ENCODE measurements at places on chromosomes 11 and 22.

- DNase-seq: no peak
Measured at GRCh38 chr11:81913793-81914192, 819.9 kb downstream of the FAM181B start.

GRCh38 chr22:50220603-50221409 lies 20.0 kb downstream of the SELENOO start:
- no peak for DNase-seq

- DNase-seq: no peak
Measured at GRCh38 chr22:49236541-49237075, 591.1 kb downstream of the BRD1 start.

DNA sequence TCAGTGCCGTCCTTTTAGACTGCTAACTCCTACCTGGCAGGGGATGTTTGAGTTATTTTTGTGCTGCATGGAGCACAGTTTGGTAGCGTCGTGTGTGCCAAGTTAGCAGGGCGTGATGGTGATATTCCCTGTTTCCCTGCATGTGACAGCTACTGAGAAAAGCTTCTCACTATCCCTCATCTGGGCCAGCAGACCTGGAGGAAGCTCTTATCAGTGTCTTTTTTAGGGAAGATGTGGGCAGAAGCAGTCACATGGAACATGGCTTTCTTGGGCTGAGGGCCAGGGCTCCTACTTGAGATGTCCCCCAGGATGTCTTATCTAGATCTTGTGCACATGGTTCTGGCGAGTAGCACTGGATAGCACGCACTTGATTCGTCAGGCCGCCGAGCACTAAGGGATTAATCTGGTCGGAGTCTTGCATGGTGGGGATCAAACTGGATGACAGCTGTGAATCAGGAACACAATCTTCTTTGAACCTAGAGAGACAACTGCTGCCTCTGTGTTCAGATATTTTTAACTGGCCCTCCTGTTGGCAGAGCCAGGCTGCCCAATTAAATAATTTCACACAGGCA lies 33.8 kb downstream of the TECTA start:
- no peak for DNase-seq

- no peak for DNase-seq
Measured at GRCh38 chr11:46229230-46229629, 48.2 kb upstream of the CREB3L1 start.

GRCh38 chr11:44834846-44835245 lies 108.1 kb downstream of the TSPAN18 start:
- DNase-seq: no peak

GRCh38 chr22:19357270-19358105 lies 66.0 kb upstream of the CLTCL1 start:
- DNase-seq: no peak

DNA sequence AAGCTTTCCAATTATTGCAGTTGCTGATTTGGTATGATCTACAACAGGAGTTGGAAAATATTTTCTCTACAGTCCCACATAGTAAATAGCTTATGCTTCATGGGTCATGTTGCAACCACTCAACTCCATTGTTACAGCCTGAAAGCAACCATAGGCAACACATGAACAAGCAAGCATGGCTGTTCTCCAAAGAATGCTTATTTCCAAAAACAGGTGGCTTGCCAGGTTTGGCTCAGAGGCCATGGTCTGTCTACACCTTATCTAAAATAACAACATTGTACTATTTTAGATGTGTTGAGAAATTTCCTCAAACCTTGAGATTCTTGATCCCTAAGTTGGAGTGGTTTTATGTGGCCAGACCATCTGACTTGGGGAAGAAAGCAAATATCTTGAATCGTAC lies 153.9 kb upstream of the MPPED2 start:
- no peak for DNase-seq

DNA sequence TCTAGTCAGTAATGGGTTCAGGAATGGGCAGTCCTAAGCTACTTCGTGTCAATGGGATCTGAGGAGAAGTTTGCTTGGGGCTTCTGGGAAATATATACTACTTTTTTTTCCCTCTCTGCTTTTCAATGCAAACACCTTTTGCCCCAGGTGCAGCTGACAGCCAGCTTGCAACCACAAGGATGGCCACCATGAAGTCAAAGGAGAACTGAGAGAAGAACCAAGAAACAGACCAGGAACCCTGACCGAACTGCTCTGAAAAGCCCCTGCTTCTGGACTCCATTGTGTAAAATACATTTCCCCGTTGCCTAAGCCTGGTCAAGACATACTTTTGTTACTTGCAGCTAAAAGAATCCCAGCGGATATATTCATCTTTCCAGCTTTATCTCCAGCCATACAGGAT lies 20.1 kb upstream of the CD44 start:
- no peak for DNase-seq

DNA sequence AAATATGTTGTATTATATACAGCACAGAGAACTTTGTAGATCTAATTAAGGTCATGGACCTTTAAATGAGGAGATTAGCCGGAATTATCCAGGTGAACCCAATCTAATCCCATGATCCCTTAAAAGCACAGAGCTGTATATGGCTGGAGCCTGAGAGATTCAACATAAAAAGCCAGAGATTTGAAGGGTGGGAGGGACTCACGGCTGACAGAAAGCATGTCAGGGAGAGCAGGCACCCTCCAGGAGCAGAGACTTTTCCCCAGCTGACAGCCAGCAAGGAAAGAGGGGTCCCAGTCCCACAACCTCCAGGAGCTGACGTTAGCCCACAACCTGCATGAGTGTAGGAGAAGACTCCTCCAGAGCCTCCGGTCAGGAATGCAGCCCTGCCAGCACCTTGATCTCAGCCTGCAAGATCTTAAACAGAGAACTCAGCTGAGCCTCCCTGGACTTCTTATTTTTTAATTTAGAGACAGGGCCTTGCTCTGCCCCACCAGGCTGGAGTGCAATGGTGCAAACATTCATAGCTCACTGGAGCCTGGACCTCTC lies 20.0 kb upstream of the ADA2 start:
- DNase-seq: no peak

DNA sequence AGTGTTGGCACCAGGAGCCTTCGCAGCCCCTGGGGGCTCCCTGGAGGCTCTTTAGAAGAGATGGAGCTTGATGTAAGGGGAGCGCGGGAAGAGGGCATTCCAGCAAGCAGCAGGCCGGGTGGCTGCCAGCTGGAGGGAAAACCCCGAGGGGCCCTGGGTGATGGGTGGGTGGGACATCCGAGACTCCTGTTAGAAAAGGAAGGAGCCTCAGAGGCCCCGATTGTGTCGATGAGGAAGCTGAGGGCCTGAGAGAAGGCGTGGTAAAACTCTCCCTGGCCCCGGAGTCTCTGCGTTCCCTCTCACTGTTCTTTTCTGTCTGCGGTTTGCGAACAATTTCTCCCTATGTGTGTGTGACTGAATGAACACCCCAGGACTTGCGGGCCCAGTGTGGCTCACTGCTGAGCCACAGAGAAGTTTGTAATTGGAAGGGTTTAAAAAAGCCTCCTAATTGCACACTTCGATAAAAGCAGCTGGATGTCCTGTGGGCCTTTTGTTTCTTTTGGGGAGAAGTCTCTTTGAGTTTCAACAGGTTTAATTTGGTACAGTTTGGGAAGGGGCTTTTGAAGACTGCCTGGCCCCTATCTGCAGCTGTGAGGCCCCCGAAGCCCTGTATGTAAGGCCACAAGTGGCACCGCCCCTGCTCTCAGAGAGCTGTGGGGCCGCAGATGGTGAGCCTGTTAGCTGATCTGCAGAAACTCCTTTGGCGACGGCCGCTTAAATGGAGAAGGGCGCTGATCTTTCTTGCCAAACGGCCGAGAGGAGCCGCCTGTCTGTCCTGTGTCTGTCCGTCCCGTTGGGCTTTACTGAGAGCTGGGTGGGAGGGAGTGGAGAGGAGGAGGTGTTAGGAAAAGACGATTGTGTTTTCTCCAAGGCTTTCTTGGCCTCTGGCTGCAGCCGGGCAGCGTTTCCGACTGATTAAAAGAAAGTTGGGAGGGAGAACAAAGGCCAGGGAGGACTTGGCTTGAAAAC lies 2.0 kb downstream of the FBLN1 start:
- DNase-seq: peak; percentile 83

DNA sequence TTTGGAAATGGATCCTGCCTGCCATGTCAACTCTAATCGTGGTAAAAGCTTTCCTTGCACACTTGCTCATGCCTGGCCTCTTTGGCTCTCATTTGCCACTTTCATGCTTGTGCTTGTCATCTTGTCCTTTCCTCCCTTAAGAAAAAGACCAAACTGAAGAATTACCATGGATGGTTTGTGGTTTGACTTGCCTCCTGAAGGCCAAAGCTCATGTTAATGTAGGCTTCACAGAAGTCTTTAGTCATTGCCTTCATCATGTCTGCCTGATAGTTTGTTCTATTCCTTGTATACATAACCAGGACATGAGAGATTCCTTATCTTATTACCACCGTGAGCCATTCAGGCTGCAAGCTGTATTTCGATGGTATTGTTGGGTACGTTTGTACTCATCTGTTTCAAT lies 17.3 kb downstream of the TEAD1 start:
- no peak for DNase-seq

- peak; percentile 65 for DNase-seq
Measured at GRCh38 chr11:29119116-29119515, 897.7 kb downstream of the KCNA4 start.

DNA sequence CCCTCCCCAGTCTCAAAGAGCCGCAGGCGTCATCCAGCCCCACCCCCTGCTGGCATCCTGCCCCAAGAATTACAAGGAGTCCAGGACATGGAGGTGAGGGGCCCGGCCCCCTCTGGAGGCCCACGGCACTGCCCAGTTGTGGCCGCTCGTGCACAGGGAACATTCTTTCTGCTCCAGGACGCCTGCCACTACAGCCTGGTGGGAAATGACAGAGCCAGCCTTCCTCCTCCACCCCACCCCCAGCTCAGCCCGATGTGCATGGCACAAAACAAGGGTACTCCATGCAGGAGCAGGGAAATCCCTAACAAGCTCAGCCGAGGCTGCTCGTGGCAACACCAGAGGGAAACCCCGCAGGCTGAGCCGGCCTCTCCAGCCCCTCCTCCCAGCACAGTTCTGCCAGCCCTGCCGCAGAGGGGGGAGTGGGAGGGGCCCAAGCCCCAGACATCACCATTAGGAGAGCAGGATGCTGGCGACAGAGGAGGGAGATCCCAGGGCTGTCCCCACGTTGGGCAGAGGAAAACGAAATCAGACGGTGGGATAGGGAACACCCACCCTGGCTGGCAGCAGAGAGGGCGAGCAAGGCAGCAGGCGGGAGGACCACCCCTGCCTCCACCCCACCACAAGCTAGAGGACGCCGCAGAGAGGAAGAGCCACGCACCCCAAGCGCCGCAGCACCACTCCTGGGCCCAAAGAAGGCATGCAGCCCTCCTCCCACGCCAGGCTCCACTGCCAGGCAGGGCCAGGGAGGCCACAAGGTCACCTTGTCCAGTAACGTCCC lies 10.0 kb downstream of the IGSF9B start:
- DNase-seq: no peak

- DNase-seq: no peak
Measured at GRCh38 chr11:129855086-129855485, 39.4 kb downstream of the TMEM45B start.

- no peak for DNase-seq
Measured at GRCh38 chr11:112513417-112513816, 252.8 kb upstream of the PLET1 start.

DNA sequence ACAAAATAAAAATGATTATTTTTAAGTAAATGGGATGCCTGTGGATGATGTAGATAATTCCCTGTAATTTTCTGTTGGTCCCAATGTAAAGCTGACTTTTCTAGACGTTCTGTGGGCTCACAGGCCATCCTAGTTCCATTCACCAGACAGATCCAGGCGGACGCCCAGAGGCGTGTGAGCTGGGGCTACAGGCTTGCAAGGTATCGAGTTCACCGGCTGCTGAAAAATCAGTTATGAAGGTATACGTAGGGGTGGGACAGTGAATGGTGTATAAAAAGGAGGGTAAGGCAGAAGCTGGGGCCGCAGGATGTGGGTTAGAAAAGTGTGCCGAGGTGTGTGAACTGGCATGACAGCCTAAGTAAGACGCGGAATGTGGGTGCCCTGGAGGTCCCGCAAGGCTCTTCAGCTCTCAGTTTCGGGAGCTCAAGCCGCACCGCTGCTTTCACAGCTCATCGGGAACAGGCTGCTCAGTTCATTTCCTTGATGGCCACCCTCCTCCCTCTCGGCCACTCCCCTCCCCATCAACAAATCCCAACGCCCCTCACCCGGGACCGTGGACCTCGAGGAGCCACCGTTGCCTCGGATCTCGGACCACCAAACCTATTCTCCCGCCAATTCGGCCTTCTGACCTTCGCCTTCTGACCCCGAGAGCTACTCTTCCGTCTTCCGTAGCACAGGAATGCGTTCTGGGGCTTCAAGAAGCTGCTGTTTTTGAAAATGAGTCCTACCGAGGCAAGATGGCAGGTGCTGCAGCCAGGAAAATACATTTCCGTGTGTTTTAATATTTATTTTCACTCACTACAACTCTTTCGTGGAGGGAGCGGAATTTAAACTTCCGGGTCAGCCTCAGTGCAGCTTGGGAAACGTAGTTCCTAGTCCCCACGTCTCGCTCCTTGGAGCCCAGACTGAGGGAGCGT lies at the start of gene XNDC1N:
XNDC1N (minus strand) TSS at position 775 of the 917 bp plus-strand sequence. CDS start 5,241 bp downstream, outside the sequence.
- DNase-seq: peak; percentile 87

DNA sequence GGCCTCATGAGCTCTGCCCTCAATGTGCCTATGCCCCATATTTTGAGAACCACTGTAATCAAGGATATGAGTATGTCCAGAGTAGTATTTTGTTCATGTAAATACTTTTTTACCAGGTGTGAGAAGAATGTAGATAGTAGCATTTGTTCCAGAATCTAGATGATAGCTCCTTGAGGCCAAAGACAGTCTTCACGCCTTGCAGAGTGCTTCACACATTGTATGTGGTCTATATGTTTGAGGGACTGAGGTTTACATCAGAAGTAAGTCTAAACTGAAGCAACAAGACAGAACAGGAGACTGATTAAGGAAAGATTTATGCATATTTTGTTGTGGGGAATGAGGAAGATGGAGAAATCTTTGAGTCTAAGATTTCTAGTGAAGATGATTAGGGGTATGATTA lies 12.5 kb downstream of the CEP57 start:
- no peak for DNase-seq
